Breast epithelium (tissue), 4 donors: ENCODE measurements at places on chromosomes 7 and 10. TPM values are rescaled to one million over a fixed set of nuclear protein-coding genes. Genes with fewer than 3 reads are reported as not detected.

DNA sequence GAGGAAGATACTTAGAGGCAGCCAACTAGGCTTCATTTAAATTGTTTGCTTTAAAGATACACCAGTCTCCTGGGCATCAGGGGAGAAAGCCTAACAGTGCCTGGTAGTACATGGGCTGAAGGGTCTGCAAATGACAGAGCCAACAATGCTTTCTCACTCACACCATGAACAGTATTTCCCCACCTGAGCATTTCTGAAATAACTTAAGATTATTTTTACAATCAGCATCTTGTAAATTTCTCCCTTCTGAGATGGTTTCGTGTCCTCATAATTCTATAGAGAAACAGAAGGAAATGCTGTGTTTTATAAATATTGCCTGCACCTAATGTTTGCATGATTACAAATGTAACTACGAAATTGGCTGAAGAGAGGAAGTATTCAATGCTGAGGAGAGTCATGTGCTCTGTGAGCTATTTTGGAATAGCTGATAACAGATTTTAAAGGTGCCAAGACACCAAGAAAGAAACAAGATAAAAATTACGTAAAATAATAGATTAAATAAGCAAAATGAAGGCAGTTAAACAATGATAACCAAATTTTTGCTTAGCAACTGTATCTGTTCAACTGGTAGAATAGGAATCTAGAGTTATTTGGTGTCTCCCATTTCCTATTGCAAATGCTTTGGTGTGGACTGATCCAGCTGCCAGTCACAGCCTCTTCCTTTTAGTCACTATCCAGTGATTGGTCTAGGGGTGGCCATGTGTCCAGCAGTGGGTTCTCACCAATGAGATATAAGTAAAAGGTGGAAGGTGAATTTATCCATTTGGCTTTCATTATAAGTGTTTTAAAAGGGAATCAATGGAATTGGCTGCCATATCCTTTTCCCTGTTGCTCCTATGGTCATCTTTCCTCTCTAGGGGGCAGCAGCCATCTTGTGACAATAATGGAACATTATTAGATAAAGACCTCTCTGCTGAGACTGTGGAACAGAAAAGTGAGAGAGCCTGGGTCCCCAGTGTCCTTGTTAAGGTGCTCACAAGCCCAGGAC lies 167.9 kb upstream of the SLC26A5 start:
- no peak overlapping the region for H3K4me3 ChIP-seq
- H3K4me1 ChIP-seq: no peaks in the 10 kb centered on the region
- H3K27ac ChIP-seq: no peak overlapping the region
- no peaks in the 10 kb centered on the region for H3K27me3 ChIP-seq

DNA sequence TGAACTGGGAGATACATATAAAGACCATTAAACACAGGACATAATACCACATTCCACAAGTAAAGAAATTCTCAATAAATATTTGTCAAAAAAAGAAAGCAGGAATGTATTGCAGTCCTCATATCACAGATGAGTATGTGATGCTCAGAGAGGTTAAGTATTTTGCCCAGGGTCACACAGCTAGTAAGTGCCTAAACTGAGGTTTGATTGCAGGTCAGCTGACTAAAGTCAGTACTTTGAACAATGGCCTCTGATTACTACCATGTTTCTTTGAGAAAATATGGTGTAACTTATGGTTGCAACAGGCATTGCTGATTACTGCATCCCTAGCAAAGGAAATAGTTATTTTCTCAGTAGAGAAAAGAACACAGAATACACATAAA lies 267.1 kb downstream of the ELMO1 start:
- no peak for DNase-seq
- no peaks in the 10 kb centered on the region for H3K36me3 ChIP-seq
- no peak overlapping the region for H3K4me3 ChIP-seq
- no peak overlapping the region for H3K27ac ChIP-seq
- no peaks in the 10 kb centered on the region for H3K4me1 ChIP-seq

DNA sequence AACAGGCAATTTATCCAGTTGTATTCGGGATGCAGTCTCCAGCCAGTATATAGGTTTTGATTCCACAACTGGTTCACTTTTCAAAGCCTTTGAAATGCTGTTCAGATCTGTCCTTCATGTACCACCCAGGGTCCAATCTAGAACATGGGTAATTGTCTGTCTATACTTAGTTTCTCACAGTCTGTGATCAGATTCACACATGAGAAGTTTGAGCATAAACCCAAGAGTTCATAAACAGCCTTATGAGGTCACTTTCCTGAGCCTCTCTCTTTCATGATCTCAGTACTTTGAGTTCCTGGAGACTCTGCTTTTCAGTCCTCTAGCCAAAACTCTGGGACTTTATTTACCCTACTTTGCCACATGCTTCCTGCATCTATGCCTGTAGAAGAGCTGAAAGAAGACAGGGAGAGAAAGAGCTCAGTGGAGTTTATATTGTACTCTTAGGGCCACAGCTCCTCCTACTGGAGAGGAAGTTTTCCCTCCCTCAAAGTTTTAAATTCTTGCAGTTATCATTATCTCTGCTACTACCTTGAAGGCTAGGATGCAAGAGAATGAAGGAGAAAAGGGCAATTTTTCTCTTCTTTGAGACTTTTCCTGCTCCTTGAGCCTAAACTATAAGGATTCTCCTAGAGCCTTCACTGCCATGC lies 172.0 kb downstream of the ZEB1 start:
- no peaks in the 10 kb centered on the region for H3K27me3 ChIP-seq
- H3K4me3 ChIP-seq: no peak overlapping the region
- no peak for DNase-seq
- H3K4me1 ChIP-seq: no peaks in the 10 kb centered on the region

DNA sequence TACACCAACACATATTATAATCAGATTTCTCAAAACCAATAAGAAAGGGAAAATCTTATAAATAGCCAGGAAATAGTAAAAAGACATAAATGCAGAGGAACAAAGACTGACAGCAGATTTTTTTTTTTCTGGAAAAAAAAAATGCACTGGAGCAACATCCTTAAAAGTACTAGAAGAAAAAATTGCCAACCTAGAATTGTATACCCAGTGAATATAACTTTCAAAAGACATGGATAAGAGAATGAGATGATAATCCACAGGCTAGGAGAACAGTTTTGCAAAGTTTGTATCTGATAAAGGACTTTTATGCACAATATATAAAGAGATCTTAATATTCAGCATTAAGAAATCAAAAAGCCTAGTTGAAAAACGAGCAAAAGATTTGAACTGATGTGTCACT lies 554.0 kb downstream of the AUTS2 start:
- H3K36me3 ChIP-seq: no peaks in the 10 kb centered on the region
- no peaks in the 10 kb centered on the region for H3K4me1 ChIP-seq
- no peak for DNase-seq
- no peaks in the 10 kb centered on the region for H3K27me3 ChIP-seq

The GBX1 gene
- not detected for total RNA-seq
